ENCODE measurements at places on chromosomes 2 and 18. TPM values are rescaled to one million over a fixed set of nuclear protein-coding genes. Genes with fewer than 3 reads are reported as not detected.

DNA sequence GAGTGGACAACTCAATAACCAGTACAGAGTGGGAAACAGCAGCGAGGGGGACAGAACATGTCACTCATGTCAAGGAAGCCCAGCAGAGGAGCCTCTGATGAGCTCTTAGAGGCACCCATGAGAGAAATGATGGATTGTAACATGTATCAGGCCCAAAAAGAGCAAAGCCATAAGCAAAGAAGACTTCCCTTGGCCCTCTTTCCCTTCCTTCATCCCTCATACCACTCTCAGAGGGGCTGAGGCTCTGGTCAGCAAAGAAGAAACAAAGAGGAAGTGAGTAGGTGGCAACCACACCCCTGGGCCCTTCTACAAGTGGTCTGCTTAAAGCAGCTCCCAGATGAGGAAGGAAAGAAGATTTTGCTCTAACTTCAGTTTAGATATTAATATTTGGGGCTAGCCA lies 112.8 kb downstream of the CDC42EP3 start:
- H3K27me3 ChIP-seq: no peaks in the 10 kb centered on the region
- DNase-seq: no peak
- H3K36me3 ChIP-seq: no peaks in the 10 kb centered on the region
- no peak overlapping the region for H3K4me3 ChIP-seq

DNA sequence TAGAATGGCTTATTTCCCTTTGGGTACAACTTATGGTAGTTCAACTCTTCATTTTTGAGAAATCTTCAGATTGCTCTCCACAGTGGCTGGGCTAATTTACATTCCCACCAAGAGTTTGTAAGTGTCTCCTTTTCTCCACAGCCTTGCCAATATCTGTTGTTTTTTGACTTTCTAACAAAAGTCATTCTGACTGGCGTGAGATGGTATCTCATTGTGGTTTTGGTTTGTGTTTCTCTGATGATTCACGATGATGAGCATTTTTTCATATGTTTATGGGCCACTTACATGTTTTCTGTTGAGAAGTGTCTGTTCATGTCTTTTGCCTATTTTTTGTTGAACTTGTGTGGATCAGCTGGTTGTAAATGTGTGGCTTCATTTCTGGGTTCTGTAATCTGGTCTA lies 871.0 kb downstream of the EPHA4 start:
- no peak overlapping the region for H3K27ac ChIP-seq
- no peaks in the 10 kb centered on the region for H3K36me3 ChIP-seq
- no peak for DNase-seq
- no peaks in the 10 kb centered on the region for H3K4me1 ChIP-seq

DNA sequence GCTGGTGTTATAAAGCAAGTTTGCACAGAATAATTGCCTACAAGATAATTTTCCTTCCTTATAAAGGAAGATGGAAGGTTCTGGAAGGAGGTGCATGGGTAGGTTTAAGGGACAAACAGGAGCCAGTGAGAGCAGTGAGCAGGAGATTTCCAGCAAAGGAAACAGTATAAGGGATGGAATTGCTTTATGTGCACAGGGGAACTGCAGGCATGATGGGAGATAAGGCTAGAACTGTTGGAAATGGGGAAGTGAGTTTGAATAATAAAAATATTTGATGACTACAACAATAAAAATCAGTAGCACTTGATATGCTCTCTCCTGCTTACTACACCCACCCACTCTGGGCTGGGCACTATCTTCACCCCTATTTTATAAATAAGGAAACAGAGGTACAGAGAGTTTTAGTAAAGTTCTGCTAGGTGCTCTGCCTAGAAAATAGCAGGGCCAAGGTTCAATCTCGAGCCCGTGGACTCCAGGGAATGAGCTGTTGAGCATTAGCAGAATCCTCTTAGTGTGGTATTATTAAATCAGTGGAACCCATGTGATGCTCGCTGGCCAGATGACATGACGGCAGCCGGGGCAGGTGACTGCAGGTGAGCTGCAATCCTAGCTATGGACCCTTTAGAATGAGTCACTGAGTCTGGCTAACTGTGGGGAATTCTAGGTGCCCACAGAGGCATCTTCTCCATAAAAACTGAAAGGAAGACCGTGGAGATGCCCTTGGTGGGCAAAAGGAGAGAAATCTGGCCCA lies 302.5 kb downstream of the PIEZO2 start:
- DNase-seq: no peak
- no peaks in the 10 kb centered on the region for H3K27me3 ChIP-seq
- no peaks in the 10 kb centered on the region for H3K4me1 ChIP-seq
- H3K36me3 ChIP-seq: no peaks in the 10 kb centered on the region

Gene KLHL14
- not detected for total RNA-seq

Gene ABCG5
- not detected for total RNA-seq

DNA sequence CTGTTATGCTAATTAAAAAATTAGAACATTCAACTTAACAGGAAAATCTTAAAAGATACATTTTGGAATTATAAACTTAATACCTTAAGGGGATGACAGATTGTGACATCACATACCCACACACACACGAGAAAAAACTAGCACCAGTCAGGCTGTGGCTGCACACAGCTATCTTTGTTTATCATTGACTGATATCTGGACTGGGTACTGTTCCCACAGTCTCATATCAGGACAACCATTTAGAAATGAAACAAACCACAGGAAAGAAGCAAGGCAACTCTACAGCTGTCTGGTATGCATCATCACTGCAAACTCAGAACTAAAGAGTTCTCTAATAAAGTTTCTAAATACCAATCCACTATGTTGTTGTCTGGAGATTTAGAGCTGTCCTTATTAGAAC lies 210.9 kb upstream of the SMAD7 start:
- H3K27me3 ChIP-seq: no peaks in the 10 kb centered on the region
- no peaks in the 10 kb centered on the region for H3K4me1 ChIP-seq
- no peak overlapping the region for H3K4me3 ChIP-seq
- no peak for DNase-seq

Gene WBP1
- total RNA-seq: 31.6 TPM

GRCh38 chr2:236970656-236971010 lies 115.1 kb upstream of the COPS8 start:
- no peak overlapping the region for H3K4me3 ChIP-seq
- H3K27ac ChIP-seq: no peak overlapping the region
- H3K4me1 ChIP-seq: peaks cover 43% of the 10 kb centered on the region
- H3K27me3 ChIP-seq: no peaks in the 10 kb centered on the region
- no peaks in the 10 kb centered on the region for H3K36me3 ChIP-seq

Gene C2orf92
- total RNA-seq: 4.6 TPM

DNA sequence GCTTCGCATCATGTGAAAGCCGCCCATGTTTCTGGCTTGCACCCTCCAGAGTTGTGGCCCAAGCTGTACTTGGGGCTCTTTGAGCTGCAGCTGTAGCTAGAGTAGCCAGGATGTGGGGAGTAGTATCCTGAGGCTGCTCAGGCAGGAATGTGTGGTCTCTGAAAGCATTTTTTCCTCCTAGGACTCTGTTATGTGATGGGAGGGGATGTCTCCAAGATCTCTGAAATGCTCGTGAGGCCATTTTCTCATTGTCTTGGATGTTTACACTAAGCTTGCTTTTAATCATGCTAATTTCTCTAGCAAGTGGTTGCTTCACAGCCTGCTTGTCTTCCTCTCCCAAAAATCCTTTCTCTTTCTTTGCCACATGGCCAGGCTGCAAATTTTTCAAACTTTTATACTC lies 687.6 kb downstream of the DCDC2C start:
- no peak overlapping the region for H3K4me3 ChIP-seq
- H3K27ac ChIP-seq: no peak overlapping the region
- H3K36me3 ChIP-seq: no peaks in the 10 kb centered on the region
- no peaks in the 10 kb centered on the region for H3K27me3 ChIP-seq

Gene IL36A
- not detected for total RNA-seq

Gene RALB
- 37.3 TPM for total RNA-seq

DNA sequence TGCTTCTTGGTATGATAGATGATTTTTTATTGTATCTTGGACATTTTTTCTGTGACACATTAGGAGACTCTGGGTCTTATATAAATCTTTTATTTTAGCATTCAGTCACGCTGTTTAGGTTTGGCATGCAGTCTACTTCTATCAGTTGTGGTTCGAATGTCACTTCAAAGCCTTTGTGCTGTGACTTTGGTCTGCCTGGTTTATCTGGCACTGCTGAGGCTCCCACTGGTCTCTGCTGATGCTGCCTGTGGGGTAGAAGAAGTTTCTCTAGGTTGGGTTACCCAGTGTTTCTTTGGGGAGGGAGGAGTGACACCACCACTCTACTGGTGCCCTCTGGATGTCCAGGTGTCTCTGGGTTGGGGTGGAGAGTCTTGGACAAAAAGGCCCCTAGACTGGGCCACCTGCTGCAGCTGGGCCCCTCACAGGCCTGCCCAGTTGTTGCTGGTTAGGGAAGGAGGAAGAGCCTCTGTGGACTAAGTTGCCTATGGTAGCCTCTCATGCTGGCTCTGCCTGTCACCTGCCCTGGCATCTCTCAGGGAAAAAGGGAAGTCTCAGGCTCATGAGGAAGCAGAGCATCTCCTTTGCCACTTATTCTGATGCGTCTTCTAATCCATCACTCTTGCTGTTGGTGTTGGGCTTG lies 115.4 kb upstream of the HS6ST1 start:
- DNase-seq: no peak
- H3K27ac ChIP-seq: no peak overlapping the region
- no peaks in the 10 kb centered on the region for H3K27me3 ChIP-seq
- H3K4me3 ChIP-seq: no peak overlapping the region
- H3K36me3 ChIP-seq: no peaks in the 10 kb centered on the region

GRCh38 chr2:201532686-201533304 lies 81.3 kb downstream of the STRADB start:
- H3K27me3 ChIP-seq: no peaks in the 10 kb centered on the region
- no peak overlapping the region for H3K27ac ChIP-seq
- no peak overlapping the region for H3K4me3 ChIP-seq

Gene GAREM2
- 3.2 TPM for total RNA-seq

DNA sequence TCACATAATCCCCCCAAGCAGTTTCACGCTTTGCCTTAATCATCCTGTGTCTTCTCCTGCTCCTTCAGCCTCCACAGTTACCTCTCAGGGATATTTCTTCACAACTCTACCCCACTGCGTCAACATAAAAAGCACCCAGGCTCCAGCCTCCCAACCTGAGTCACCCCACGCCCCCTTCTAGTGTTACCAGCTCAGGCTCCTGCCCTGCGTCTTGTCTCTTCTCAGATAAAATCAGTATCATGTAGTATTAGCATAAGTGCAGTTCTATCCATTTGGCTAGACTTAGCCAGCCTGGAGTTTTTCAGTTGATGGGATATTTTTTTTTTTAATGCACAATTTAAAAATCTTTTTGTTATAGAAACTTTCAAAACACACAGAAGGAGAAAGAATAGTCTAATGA lies 9.6 kb upstream of the PELI1 start:
- H3K27ac ChIP-seq: no peak overlapping the region
- no peak for DNase-seq
- H3K36me3 ChIP-seq: no peaks in the 10 kb centered on the region
- H3K4me1 ChIP-seq: no peaks in the 10 kb centered on the region
- no peak overlapping the region for H3K4me3 ChIP-seq
- H3K27me3 ChIP-seq: no peaks in the 10 kb centered on the region

Gene BMP10
- not detected for total RNA-seq

Gene SPR
- 8.8 TPM for total RNA-seq

Gene ACMSD
- total RNA-seq: not detected

DNA sequence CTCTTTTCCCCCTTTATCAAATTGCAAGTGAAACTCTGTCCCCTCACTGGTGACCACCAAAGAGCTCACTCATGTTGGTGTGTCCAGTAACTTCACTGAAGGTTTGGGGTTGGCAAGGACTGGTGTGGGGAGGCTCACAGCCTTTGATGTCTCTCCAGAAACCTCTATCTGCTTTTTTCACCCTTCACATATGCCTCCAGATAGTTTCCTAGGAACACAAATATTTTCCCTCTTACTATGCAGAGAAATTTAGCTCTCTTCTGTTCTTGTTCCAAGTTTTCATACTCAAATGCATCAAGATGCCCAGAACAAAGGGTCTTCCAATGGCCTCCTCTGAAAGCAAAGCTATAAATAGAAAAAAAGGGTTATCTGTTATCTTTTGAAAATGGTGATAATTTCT lies 20.7 kb downstream of the DTNA start:
- no peak overlapping the region for H3K27ac ChIP-seq
- no peak overlapping the region for H3K4me3 ChIP-seq
- no peaks in the 10 kb centered on the region for H3K27me3 ChIP-seq
- DNase-seq: no peak
- no peaks in the 10 kb centered on the region for H3K4me1 ChIP-seq
- no peaks in the 10 kb centered on the region for H3K36me3 ChIP-seq

DNA sequence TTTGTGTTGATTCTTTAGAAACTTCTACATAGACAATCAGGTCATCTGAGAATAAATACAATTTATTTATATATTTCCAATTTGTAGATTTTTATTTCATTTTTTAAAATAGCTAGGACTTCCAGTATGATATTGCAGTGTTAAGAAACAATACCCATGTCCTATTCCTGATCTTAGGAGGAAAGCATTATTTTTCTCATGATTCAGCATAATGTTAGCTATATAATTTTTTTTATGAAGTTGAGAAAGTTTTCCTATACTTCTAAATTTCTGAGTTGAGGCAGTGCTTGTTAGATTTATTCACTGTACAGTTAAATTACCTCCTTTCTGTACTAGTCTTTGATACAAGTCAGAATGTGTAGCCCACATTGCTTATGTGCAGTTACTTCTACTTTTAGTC lies 595.7 kb upstream of the HS6ST1 start:
- no peak overlapping the region for H3K27ac ChIP-seq
- no peaks in the 10 kb centered on the region for H3K27me3 ChIP-seq
- H3K36me3 ChIP-seq: no peaks in the 10 kb centered on the region
- no peak overlapping the region for H3K4me3 ChIP-seq

DNA sequence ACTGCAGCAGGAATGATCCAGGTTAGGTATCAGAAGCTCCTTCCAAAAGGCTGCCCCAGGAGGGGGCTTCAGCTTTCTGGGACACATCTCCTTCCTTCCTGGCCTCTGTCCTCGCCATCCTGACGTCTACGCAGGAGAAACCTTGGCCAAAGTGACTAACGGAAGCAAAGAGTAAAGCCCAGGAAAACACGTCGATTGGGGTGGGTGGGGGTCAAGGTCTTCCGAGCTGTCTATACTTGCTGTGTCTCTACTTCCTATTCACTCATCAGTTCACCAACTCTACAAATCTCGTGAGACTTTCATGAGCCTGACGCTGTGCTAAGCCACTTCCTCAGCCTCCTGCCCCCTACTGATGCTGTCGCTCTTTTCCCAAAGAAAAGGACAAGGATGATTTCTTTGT lies 212.6 kb downstream of the TNS1 start:
- H3K4me3 ChIP-seq: peak overlapping the region; percentile 78
- peaks cover 21% of the 10 kb centered on the region for H3K4me1 ChIP-seq
- no peaks in the 10 kb centered on the region for H3K36me3 ChIP-seq

Gene TMEM247
- total RNA-seq: not detected

Gene MXD1
- total RNA-seq: 7.2 TPM

- DNase-seq: no peak
- H3K27me3 ChIP-seq: no peaks in the 10 kb centered on the region
- H3K27ac ChIP-seq: no peak overlapping the region
- H3K4me3 ChIP-seq: no peak overlapping the region
- H3K36me3 ChIP-seq: no peaks in the 10 kb centered on the region
- no peaks in the 10 kb centered on the region for H3K4me1 ChIP-seq
These were observed 23.7 kb upstream of the COL5A2 start for GRCh38 chr2:189203177-189203799.

Gene CRYGD
- not detected for total RNA-seq

GRCh38 chr18:42914476-42914875 lies 201.0 kb downstream of the RIT2 start:
- H3K27me3 ChIP-seq: no peaks in the 10 kb centered on the region
- no peak overlapping the region for H3K27ac ChIP-seq
- H3K36me3 ChIP-seq: no peaks in the 10 kb centered on the region
- no peak for DNase-seq
- H3K4me3 ChIP-seq: no peak overlapping the region
- no peaks in the 10 kb centered on the region for H3K4me1 ChIP-seq

Data from CD8-positive, alpha-beta memory T cell (primary cell).